ENCODE measurements at places on chromosomes 11 and 22.

DNA sequence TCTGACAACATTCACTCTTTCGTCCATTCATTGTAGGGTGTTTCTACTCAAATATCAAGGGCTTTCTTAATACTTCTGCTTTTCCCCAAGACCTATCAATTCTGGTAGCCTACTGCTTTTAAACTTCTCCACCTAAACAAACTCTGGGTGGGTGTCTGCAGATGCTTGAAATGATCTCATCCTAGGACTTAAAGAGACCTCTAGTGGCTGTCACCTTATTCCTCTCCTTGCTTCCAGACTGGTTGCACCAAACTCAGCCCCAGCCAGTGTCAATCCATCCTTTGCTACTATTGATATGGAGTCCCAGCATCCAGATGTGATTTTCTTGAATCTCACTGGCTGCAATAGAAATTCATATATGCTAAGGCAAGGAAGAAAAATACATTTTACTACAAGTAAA, 274.7 kb downstream of the NXPE2 start:
- DNase-seq = no peak

DNA sequence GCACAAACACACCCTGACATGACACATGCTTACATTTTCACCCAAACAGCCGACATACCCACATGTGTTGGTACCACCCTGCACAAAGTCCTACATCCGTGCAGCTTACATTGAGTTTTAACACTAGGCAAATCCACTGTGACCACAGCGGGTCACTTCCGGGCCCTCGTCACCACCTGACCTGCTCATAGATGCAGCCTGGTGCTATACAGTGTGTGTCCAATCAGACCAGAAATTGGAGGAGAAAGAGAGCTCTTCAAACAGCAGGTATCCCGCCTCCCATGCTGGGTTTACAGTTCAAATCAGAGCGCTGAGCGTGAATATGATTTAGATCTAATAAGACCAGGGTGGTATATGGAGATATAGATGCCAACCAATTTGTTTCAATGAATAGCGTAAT, 35.4 kb downstream of the PHF21B start:
- no peak for DNase-seq

DNA sequence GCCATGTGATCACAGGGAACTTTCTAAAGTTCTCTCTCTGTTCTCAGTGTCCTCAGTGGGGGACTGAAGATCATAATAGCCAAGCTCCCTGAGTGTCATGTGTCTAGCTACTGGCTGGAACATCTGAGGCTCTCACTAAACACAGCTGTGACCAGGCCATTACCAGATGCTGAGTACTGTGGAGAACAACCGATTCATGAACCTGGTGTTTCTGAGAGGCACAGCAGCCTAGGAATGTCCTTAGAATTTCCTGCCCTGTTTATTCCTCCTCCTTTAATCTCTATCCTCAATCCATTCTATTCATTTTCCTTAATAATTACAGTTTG, 93.0 kb downstream of the ME3 start:
- no peak for DNase-seq

- no peak for DNase-seq
Measured at GRCh38 chr22:21677606-21678443, 12.0 kb downstream of the PPIL2 start.

DNA sequence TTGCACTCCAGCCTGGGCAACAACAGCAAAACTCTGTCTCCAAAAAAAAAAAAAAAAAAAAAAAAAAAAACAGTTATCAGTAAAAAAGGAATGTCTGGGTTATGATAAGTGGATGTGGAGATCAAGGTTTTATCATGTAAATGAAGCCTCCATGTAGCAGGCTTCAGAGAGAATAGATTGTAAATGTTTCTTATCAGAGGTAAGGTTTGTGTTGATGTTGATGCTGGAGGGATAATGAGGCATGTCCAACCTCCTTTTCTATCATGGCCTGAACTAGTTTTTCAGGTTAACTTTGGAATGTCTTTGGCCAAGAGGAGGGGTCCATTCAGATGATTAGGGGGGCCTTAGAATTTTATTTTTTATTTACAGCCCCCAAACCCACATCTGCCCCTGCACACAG, 35.4 kb upstream of the TREH start:
- DNase-seq = no peak

DNA sequence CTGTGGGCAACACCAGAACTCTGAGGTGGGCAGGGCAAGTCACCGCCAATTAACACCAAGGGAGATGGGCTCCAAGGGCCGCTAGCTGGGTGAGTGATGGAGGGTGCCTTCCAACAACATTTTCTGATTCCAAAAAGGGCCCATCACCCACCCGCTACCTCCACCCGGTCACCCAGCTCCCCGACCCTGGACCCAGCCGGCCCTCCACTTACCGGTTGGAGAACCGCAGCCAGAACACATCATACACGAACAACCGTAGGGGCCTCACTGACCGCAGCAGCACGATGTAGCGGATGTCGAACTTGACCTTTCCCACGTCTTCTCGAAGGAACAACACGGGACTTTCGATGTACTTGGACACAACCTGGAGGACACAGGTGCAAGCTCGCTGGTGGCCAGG, 14.7 kb downstream of the TTLL12 start:
- no peak for DNase-seq

- no peak for DNase-seq
Measured at GRCh38 chr22:36182056-36182455, 19.6 kb downstream of the APOL4 start.

- no peak for DNase-seq
Measured at GRCh38 chr11:64544616-64545296, 46.3 kb upstream of the SLC22A12 start.

GRCh38 chr11:121212536-121213361, 79.8 kb upstream of the SC5D start:
- DNase-seq = no peak

GRCh38 chr11:100867606-100868005, 180.5 kb downstream of the ARHGAP42 start:
- DNase-seq = no peak

- DNase-seq = no peak
Measured at GRCh38 chr11:68259122-68259959, 12.4 kb downstream of the C11orf24 start.

GRCh38 chr11:131916638-131917037, 546.2 kb downstream of the NTM start:
- no peak for DNase-seq

DNA sequence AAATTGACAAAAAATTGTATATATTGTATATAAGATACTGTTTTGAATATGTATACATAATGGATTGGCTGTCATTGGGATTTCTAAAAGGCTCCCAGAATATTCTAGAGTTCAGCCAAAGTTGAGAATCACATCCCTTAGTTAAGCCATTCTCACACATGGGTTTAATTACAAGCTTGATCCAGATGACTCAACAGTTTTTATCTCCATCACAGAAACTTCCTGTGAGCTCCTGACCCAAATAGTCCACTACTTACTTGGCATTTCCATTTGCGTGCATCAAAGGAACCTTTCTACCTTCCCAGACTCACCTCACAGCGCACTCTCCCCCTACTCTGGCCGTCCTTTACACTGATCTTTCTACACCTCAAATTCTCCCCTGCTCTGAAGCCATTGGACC, 184.8 kb upstream of the ARHGAP20 start:
- no peak for DNase-seq
